ENCODE measurements at places on chromosomes 1 and 21. TPM values are rescaled to one million over a fixed set of nuclear protein-coding genes. Genes with fewer than 3 reads are reported as not detected.

DNA sequence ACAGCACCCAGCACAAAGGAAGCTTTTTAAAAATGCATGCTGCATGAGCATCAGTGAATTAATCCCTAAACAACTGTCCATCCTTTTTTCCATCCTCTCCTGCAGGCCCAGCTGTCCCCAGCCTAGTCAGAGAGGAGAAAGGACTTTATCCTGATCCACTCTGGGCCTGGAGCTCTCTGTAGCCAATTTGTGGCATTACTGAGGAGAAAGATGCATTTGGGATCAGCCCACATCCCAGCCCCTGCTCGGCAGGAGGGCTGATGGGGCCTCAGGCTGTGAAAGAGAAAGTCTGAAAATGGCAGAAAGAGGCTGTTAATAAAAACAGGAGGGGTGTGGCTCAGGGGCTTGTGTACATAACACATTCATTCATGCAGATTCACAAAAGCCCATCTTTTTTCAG, 37.5 kb upstream of the ATP2B4 start:
- DNase-seq, result no peak

DNA sequence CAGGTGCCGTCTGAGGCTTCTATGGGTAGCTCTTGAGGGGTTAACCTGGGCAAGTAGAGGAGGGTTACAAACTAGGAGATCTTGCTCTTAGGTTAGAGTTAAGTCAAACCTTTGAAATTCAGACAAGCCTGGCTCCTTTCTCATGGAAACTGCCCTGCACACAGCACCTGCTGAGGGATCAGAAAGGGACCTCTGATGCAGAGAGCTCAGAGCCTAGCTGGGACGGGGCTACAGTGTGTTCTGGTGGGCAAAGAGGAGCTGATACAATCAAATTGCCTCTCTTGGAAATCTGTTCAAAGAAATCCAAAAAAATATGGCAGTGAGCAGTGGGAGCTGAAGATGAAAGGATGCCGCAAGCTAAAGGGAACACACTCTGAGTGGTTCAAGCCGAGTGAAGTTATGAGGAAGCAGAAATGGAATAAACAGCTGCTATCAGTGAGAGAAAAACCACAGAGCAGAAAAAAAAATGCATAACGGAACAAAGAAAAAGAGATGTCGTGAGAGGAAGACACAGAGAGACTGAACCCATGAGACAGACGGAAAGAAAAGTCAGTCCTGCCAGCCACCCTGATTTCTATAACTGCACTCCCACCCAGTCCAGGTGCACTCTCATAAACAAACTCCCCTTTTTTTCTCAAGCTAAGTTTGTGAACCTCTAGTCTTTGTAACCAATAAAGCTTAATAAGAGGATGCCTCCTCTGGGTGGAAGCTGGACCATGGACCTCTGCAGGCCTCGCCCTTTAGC, 26.6 kb downstream of the PAFAH2 start:
- no peak for DNase-seq

DNA sequence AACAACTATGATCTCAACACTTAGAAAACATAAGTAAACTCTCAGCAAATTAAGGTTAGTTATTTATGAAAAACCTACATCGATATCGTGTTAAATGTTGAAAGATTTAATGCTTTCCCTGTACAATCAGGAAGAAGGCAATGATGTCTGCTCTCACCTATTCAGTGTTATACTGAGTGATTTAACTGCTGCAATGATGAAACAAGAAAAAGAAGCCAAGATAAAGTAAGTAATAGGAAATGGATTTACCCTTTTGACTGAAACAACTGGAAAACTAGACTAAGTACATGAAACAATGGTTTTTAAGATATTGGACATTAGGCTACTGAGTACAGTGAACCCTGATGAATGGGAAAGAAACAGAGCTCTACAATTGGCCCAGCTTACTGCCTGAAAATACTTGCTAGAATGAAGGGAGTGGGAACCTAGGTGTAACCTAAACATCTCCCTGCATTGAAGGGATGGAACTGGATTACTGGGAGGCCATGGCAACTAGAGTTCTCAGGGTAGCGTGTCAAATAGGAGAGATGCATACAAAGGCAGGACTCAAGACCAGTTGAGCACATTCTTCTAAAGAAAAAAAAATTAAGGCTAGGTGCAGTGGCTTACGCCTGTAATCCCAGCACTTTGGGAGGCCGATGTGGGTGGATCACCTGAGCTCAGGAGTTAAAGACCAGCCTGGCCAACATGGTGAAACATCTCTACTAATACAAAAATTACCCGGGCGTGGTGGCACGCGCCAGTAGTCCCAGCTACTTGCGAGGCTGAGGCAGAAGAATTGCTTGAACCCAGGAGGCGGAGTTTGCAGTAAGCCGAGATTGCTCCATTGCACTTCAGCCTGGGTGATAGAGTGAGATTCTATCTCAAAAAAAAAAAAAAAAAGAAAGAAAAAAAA, 37.3 kb downstream of the SNRPE start:
- DNase-seq, result no peak

RFX5 gene
- 119 TPM for total RNA-seq

- no peak for DNase-seq
Measured at GRCh38 chr1:6515771-6516170, 24.3 kb upstream of the PLEKHG5 start.

NRAS gene
- total RNA-seq, result 48.6 TPM
